Globus pallidus (tissue), 1 donor: ENCODE measurements at places on chromosomes 6 and 20.

DNA sequence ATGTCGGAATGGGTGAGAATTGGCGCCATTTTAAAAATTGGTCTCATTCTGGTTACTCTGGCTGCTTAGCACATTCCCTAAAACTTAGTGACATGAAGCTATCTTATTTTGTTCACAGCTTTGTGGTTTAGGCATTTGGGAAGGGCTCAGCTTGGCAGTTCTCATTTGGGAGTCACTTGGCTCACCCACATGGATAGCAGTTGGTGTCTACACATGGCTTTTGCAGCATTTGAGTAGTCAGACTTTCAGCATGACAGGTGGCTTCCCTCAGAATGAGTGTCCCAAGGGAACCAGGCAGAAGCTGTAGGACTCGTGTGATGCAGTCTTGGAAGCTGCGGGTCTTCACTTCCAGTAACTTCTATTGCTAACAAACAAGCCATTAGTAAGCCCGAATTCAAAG lies 64.6 kb downstream of the UST start:
- DNase-seq = no peak

DNA sequence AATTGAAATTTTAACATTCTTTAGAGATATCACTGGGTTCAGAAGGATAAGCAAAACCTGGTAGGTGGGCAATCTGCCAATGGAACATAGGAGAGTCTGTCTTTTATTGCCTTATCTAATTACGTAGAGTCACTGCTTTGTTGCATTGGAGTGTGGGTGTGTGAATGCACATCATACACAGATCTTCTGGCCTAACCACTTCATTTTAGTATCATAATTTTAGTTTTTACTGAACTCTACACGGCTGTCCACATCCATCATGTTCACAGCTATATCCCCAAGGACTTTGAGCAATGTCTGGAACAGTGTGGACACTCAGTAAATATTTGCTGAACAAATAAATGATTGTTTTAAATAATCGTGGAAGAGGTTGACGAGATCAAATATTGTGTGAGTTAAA lies 104.6 kb upstream of the AKIRIN2 start:
- no peak for DNase-seq

- DNase-seq = peak; percentile 51
Measured at GRCh38 chr6:147285087-147285855, 81.1 kb downstream of the STXBP5 start.

DNA sequence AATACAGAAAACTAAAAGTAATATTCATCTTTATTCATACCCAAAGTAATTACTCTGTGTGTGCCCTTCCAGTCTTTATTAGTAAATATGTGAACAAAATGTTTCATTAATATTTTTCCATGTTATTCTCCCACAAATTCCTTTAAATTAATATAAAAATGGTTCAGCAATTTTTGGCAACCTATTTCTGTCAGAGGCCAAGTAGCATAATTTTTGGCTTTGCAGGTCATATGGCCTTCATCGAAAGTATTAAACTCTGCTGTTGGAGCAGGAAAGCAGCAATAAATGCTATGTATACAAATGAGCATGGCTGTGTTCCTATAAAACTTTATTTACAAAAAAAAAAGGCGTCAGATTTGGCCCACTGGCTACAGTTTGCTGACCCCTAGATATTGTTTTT lies 16.1 kb downstream of the ZC2HC1B start:
- no peak for DNase-seq

DNA sequence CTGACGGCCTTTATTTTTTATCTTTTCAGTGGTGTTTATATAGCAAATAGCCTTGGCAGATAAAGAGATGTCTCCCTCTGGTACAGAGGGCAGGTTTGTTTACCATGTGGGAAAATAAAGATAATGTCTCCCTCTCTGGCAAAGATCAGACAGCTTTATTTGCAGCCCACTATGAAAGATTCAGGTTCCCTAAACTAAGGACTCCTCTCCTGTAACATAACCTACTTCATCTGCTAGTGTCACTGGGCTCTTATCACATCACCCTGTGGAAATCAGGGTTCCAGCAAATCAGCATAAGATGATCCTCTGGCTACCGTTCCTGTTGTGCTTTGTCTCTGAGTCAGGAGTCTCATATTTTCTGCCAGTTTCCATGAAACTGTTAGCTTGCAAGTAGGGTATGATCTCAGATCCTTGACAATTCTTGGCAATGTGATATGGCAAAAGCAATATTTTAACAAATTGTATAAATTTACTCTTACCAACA lies 3.1 kb downstream of the FBXL4 start:
- DNase-seq = peak; percentile 12

- DNase-seq = no peak
Measured at GRCh38 chr20:54262671-54263070, 54.8 kb downstream of the PFDN4 start.

GRCh38 chr6:40733770-40734396 lies 146.7 kb upstream of the LRFN2 start:
- no peak for DNase-seq

GRCh38 chr6:158669145-158670035 lies 19.5 kb downstream of the SYTL3 start:
- no peak for DNase-seq

- DNase-seq = peak; percentile 57
Measured at GRCh38 chr6:104527761-104528415, 331.8 kb downstream of the HACE1 start.

- no peak for DNase-seq
Measured at GRCh38 chr6:16635810-16636602, 125.3 kb downstream of the ATXN1 start.

GRCh38 chr6:168950858-168951214 lies 302.8 kb downstream of the THBS2 start:
- DNase-seq = no peak

- DNase-seq = no peak
Measured at GRCh38 chr20:49964964-49965780, 17.6 kb upstream of the SNAI1 start.

GRCh38 chr6:65531533-65531932 lies 175.5 kb downstream of the EYS start:
- DNase-seq = no peak

DNA sequence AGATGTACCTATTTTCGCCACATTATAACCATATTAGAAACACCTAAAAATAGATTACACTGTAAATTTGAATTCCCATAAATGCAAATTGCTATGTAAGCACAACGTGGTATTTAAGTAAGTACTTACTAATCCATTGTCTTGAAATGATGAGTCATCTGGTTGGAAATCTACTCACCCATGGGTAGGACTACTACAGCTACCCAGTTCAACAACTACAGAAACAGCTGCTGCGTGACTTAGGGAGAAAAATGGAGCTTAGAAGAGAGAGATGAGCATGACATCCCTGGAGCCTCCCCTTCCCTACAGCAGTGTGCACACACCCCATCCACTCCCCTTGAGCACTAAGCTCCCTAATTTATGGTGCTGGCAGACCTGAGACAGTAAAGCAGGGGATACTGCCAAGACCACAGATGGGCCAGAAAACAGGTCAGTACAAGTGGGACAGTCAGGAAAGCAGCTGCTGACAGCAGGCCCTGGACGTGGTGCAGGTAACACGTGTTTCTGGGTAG lies 26.9 kb downstream of the RRAGD start:
- no peak for DNase-seq

DNA sequence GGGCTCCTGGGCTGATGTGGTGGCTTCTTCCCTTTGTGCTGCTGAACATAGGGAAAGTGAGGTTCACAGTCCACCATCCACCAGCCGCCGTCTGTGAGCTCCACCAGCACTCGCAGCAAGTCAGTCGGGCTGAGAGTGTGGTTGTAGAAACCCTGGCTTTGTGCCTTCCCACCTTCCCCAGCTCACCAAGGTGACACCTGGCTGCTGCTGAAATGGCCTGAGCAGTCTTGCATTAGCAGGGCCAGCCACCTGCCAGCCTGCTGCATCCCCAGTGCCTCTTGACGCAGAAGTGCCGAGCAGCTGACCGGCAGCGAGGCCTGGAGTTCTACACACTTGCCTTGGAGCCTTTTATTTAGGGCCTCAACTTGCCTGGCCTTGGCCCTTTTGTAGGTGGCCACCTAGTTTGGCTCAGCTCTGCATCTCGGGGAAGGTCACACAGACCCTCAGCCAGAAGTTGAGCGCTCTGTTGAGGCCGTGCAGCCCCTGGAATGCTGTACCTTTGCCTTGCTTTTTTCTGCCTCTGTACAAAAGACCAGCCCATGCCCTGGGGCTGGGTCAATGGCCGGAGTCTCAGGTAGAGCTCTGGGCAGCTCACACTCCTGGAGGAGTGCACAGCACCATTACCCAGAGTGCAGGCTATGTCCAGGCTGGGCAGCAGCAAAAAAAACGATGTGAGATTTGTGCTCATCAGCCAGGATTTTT lies 76.5 kb downstream of the PTPN1 start:
- no peak for DNase-seq

DNA sequence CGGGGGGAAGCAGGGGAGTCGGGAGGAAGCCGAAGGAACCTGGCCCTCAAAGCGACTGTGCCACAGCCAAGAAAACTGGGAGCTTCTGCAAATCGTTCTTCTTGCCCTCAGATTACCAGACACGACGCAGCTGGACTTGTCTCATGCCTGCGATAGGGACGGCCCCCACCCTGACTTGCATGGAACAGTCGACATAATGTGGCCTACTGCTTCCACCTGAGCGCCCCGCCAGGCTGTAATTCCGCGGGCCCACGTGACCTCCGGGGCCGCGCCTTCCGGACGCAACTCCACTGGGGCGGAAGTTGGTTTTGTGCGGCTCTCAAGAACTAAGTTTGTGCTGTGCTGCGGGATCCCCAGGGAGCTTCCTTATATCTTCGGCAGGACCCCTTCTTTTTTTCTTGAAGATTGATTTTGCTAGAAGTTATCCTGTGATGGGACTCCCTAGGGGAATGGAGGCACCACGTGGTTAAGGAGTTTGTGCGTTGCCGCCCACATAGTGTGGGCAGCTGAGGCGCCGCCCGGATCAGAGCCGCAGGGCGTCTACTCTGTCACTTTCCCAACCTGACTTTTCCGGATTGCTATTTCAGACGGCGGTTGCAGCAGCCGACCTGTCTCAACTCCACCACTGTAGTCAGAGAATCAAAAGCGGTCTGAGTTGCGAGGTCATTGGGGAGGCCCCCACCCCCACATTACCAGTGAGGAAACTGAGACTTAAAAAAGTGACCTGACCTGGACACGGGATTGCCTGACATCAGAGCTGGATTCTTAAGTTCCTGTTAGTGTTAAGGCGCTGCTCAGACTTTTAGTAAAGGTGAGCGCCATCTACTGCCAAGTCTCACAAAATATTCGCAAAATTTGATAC lies 540 bp upstream of the CD164 start:
- peak; percentile 93 for DNase-seq

DNA sequence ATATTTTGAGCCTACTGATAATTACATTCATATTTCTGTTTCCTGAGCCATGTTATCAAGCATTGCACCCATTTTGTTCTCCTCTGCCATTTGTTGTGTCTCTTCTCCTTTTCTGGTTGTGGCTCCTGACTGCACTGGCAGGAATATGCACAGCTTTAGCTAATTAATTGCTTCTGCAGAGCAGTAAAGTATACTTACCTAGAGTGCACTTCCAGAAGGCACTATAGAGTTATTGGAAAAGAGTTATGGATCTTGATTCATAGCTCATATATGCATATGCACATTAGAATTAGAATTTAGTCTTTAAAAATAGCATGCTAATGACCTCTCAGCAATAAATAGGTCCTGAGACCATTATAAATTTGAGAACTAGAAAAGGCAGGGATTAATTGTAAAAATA lies 262.6 kb downstream of the NKAIN2 start:
- DNase-seq = no peak

DNA sequence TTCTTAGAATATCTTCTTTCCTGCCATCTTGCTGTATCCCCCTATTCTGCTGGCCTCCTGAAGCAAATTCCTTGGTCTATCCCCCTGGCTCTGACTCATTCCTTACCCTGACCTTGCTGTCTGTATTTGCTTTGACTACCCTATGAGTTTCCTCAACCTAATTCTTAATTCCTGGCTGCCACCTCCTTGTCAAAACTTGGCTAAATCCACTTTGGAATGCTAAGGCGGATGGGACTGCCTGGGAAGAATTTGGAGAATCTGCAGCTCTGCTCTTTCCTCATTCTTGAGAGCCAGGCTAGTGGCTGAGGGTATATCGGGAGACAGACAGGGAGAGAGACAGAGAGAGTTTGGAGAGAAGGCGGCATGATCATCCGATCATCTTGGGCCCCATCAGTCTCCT lies 24.4 kb downstream of the CAP2 start:
- no peak for DNase-seq

DNA sequence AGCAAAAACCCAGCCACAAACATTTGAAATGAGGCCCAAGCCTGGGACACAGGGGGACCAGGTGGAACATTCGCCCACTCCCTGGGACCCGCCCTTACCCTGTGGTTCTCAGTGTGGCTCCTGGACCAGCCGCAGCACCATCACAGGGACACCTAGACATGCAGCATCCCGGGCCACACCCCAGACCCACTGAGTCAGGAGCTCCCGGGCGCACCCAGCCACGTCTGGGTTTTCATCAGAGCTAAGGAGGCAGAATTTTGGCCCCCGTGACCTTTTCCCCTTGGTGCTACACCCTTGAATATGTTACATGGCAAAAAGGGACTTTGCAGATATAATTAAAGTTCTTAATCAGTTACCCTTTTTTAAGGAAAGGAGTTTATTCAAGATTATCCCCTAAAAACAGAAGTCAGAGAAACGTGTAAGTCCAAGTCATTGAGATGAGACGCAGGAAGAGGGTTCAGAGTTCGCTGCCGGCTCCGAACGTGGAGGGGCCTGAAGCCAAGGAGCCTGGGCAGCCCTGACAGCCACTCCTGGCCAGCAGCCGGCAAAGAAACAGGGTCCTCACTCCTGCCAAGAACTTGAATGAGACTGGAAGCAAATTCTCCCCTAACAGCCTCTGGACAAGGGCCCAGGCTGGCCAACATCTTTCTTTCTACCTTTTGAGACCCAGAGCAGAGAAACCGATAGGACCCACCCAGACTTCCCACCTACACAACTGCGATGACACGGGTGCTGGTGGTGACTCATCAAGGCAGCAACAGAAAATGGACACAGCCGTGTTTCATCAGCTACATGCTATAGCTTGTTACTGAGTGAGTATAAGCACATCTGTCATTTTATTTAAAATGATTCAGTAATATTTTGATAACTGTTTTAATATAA lies 25.3 kb downstream of the BFSP1 start:
- no peak for DNase-seq

DNA sequence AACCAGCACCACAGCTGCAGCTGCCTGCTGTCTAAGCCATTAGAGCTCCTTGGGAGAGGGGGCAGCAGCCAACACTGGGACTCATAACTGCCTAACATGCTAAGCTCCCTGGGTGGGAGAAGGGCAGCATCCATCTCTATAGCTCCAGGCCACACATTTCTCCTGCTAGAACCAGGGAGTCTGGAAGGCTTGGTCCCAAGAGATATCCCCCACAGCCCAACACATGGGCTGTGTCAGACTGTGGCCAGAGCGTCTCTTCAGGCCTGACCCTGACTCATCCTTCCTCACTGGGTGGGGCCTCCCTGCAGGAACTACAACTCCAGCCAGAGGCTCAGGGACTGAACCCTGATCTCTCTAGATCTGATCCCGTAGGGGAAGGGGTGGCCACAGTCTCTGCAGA lies 411.1 kb downstream of the HDGFL1 start:
- DNase-seq = no peak

GRCh38 chr6:14841901-14842421 lies 403.9 kb upstream of the JARID2 start:
- DNase-seq = no peak

GRCh38 chr6:110331390-110331789 lies 26.8 kb downstream of the METTL24 start:
- no peak for DNase-seq
